Thyroid gland (tissue), 4 donors: ENCODE measurements at places on chromosomes 7 and 10. TPM values are rescaled to one million over a fixed set of nuclear protein-coding genes. Genes with fewer than 3 reads are reported as not detected.

The CHST3 gene
- total RNA-seq: 12.5 TPM

DNA sequence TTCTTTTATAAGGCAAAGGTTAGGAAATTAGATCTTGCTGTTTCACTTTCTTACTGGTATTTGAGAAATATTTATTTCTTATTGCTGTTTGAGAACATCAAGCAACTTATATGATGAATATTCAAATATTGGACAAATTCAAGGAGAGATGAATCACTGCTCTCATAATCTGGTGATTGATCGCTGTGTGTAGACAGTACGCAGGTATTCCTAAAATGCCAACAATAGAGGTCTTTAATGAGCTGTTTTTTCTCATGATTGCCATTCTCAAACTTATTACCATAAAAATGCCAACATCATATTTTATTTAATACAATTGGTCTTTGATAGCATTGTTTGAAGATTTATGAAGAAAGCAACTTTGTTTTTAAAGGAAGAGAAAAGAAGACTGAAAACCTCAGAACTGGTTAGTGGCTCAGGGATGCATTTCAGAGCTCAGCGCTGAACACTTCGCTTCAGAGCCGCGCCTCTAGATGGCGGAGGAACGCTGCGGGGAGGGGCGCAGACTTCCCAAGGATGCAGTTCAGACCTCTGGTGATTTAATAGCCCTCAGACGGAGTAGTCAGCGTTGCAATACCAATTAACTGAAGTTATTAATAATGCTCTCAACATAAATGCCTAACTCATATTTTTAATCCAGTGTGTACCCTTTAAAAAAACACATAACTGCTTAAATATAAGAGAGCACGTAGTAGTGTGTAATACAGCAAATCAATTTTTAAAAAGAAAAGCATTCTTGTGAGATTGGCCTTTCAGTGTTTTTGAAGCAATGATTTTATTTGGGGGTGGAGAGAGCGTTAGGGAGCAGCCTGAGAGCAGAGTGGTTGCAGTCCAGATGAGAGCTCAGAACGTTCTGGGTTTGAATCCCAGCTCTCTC is 38.5 kb upstream of the STEAP4 start:
- no peak overlapping the region for H3K27ac ChIP-seq
- no peaks in the 10 kb centered on the region for H3K36me3 ChIP-seq
- no peaks in the 10 kb centered on the region for H3K27me3 ChIP-seq
- peaks cover 17% of the 10 kb centered on the region for H3K4me1 ChIP-seq
- H3K4me3 ChIP-seq: no peak overlapping the region
- peak; percentile 40 for DNase-seq

The ADRA2A gene
- total RNA-seq: 5.4 TPM

- no peaks in the 10 kb centered on the region for H3K4me1 ChIP-seq
- H3K36me3 ChIP-seq: no peaks in the 10 kb centered on the region
- DNase-seq: no peak
- H3K4me3 ChIP-seq: no peak overlapping the region
- no peaks in the 10 kb centered on the region for H3K27me3 ChIP-seq
These were observed 21.1 kb upstream of the MAP3K8 start for GRCh38 chr10:30412901-30413300.

DNA sequence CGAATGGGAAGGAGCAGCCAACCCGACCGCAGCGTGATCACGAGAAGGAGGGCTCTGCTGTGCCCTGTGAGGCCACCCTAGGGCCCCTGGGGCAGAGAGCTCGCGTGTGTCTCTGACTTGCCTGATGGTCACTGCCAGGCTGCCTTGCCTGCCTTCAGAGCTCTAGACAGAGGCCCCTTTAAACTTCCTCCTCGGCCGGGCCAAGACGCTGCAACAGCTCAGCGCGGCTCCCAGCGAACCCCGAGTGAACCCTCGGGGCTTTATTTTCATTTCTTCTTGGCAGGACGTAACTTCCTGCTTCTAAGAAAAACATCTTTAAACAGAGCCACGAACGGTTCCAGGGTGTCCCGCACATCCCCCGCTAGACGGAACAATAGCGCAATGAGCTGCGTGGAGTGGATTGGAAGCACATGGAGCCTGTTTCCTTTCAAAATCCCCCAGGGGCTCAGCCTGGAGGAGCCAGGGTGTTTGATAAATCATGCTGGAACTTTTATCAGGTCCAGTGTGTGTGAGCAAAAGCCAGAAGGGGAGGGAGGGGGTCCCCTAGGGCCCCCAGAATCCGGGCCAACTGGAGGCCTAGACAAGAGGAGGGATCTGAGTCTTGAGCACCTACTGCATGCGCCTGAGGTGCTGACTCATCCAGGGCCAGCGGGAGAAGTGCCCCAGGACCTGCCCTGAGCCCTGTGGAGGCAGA is 134.1 kb upstream of the GDF10 start:
- peak; percentile 47 for DNase-seq
- H3K4me1 ChIP-seq: peaks cover 12% of the 10 kb centered on the region
- peak overlapping the region; percentile 25 for H3K4me3 ChIP-seq

DNA sequence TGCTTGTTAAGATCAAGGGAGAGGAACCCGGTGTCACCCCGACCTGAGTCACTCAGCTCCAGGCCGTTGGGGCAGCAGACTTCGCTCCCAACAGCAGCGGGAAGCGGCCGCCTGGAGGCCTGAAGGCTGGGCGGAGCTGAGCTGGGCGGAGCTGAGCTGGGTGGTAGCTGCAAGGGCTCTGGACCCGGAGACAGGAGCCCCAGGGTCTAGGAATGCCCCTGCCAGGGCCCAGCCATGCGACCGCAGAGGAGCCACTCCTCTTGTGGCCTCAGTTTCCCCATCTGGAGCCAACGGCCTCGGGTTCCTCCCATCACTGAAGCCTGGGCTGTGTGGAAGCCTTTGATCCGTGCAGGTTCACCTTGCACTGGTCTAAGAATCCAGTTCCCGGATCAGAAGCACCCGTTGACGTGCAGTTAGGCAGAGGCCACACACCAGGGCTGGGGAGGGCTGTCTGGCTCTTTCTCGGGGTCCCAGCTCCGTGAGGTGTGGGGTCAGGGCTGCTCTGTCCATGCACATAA is 21.9 kb upstream of the DPYSL4 start:
- no peaks in the 10 kb centered on the region for H3K36me3 ChIP-seq
- H3K4me3 ChIP-seq: no peak overlapping the region
- peaks cover 16% of the 10 kb centered on the region for H3K4me1 ChIP-seq
- no peak overlapping the region for H3K27ac ChIP-seq
- no peaks in the 10 kb centered on the region for H3K27me3 ChIP-seq
- DNase-seq: no peak

DNA sequence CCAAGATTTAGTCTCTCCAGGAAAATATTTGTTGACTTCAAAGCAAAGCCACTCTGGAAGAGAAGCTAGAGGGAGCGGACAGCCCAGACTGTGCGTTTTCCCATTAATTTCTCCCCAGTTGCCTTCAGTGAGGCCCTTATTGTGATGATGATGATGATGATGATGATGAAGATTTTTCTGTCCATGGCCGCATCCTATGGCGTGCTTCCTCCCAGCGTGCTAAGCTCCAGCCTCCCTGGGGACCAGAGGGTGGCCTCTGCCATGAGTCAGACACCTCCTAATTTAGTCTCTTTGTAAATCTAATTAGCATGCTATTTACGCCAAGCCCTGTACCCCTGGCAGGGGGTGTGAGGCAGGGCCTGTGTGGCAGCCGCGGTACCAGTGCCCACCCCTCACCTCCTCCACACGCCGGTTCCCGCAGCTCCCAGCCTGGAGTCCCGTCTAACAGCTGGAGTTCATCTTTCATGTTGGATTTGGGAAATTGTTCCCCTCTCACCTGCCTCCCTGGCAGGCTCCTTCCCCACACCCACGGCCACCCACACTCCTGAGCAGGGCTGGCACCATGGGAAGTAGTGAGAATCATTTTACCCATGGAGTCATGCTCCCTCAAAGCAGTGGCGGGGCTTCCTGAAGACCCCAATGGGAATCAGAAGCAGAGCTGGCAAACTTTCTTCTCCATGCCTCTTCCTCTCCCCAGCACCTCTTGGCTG is 92.2 kb downstream of the C10orf105 start:
- peaks cover 21% of the 10 kb centered on the region for H3K4me1 ChIP-seq
- no peak overlapping the region for H3K4me3 ChIP-seq
- no peaks in the 10 kb centered on the region for H3K36me3 ChIP-seq
- no peaks in the 10 kb centered on the region for H3K27me3 ChIP-seq
- DNase-seq: no peak
- H3K27ac ChIP-seq: no peak overlapping the region

DNA sequence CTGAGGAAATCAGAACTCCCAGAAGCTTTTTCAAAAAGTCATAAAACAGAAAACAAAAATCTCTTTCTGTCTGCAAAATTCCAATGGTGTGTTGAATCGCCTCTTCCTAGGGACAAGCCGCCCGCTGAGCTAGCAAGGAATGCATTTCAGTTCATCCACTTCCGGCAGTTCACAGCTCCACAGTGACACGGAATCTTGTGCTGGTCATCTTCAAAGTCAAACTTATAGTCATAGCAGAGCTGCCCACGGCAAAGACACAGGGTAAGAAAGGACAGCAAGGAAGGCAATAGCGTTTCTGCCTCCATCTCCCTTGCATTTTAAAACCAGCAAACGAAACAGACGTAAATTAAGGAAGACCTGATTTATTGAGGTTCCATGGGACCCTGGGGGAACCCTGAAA is 111.2 kb downstream of the GALNT11 start:
- no peak for DNase-seq
- no peak overlapping the region for H3K4me3 ChIP-seq
- H3K36me3 ChIP-seq: peaks cover 38% of the 10 kb centered on the region

The GNAI1 gene
- total RNA-seq: 52.7 TPM

DNA sequence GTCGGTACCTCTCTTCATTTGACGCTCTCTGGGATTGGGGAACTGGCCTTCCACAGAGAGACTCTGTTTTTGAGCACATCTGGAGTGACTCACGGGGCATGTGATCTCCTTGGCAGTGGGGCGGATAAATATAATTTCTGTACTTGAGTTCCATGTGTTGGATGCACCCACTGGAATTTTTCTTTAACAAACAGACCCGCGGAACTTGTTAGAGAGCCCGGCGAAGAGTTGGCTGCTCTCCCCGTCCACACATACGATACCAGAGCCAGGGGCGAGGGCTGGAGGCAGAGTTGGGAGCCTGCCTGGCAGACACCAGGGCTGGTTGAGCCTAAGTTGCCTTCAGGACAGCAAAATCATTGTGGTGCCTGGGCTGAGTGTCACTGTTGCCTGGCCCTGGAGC is at the start of gene FAM180A:
TSS of gene FAM180A (minus strand) at position 44 of the 400 bp plus-strand sequence. CDS start 233 bp downstream, outside the sequence.
- H3K27me3 ChIP-seq: no peaks in the 10 kb centered on the region
- peak within 1 kb of the TSS; percentile 31 for H3K27ac ChIP-seq
- H3K4me1 ChIP-seq: peaks cover 15% of the 10 kb centered on the region
- peak; percentile 78 for DNase-seq
- no peak within 1 kb of the TSS for H3K4me3 ChIP-seq
- H3K36me3 ChIP-seq: no peaks in the 10 kb centered on the region

The FAM185A gene
- 35.8 TPM for total RNA-seq

The MPP7 gene
- total RNA-seq: 21.2 TPM

GRCh38 chr10:129965959-129966358 is 1.9 kb upstream of the EBF3 start:
- H3K27ac ChIP-seq: no peak overlapping the region
- H3K27me3 ChIP-seq: peaks cover 49% of the 10 kb centered on the region
- no peak overlapping the region for H3K4me3 ChIP-seq
- no peak for DNase-seq
- no peaks in the 10 kb centered on the region for H3K36me3 ChIP-seq

DNA sequence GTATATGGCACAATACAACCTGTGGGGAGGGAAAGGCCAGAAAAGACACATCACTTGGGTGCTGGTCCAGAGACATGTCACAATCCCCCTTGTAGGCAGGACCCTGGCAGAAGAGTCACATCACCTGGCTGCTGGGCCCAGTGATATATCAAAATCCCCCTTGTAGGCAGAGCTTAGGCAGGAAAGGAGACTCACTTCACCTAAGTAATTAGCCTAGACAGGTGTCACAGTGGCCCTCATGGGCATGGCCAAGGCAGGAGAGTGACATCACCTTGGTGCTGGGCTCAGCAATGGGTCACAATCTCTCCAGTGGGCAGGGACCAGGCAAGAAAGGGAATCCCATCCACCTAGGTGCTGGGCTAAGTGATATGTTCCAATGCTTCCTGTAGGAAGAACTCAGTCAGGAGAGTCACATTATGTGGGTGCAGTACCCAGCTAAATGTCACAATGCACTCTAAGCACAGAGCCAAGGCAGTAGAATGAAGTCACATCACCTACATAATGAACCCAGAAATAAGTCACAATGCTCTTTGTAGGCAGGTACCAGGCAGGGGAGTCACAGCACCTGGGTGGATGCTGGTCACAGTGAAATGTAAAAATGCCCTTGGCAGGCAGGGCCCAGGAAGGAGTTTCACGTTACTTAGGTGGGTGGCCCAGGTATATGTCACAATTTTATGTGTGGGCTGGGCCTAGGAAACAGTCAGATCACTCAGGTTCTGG is 18.9 kb upstream of the ZNF736 start:
- H3K36me3 ChIP-seq: no peaks in the 10 kb centered on the region
- no peaks in the 10 kb centered on the region for H3K4me1 ChIP-seq
- no peak for DNase-seq
- no peak overlapping the region for H3K27ac ChIP-seq
- H3K27me3 ChIP-seq: no peaks in the 10 kb centered on the region
- H3K4me3 ChIP-seq: no peak overlapping the region

The ACHE gene
- 1.0 TPM for total RNA-seq

DNA sequence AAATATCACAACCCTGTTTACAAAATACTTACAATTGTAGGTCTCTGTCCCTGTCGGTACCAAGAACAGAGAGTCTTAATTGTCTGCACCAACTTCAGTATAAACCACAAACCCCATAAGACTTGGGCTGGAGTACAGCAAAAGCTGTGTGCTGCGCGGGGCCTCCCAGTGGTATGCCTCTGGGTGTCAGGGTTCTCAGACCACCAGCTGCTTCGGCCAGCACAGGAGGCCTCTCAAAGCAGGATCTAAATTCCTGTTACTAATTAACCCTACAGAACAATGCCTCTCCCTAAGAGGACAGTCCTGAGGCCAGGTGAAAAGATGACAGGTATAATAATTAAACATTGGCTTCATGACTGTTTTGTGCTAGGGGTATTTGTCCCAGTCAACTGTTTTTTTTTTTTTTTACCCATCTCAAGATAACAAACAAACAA is 957 bp upstream of the SVIL start:
- H3K36me3 ChIP-seq: no peaks in the 10 kb centered on the region
- H3K4me1 ChIP-seq: peaks cover 23% of the 10 kb centered on the region
- H3K27ac ChIP-seq: peak overlapping the region; percentile 78
- no peaks in the 10 kb centered on the region for H3K27me3 ChIP-seq

DNA sequence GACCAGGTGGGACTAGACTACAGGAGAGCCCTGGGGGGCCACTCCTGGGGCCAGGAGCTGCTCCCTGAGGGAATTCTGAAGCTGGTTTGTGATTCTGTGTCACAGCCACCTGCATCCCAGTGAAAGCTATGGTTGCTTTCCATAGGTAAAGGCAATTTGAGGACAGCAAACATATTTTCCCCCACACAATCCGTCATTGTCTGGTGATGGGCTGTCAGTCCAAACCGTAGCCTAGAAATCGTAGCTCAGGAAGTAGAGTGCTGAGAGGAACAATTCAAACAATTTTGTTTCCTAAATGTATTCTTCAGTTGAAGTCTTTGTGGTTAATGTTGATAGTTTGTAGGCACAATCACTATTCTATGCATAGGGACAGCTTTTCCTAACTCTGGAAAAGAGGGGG is 106.0 kb upstream of the INSYN2A start:
- no peaks in the 10 kb centered on the region for H3K36me3 ChIP-seq
- no peak overlapping the region for H3K4me3 ChIP-seq
- no peaks in the 10 kb centered on the region for H3K4me1 ChIP-seq
- no peak for DNase-seq
- no peaks in the 10 kb centered on the region for H3K27me3 ChIP-seq

- H3K36me3 ChIP-seq: no peaks in the 10 kb centered on the region
- DNase-seq: no peak
- H3K27ac ChIP-seq: no peak overlapping the region
- H3K4me3 ChIP-seq: no peak overlapping the region
- H3K27me3 ChIP-seq: no peaks in the 10 kb centered on the region
These were observed 297.1 kb downstream of the AHR start for GRCh38 chr7:17595546-17595945.

The ZNF425 gene
- total RNA-seq: 3.8 TPM
